ENCODE measurements at places on chromosomes 12 and 14.

DNA sequence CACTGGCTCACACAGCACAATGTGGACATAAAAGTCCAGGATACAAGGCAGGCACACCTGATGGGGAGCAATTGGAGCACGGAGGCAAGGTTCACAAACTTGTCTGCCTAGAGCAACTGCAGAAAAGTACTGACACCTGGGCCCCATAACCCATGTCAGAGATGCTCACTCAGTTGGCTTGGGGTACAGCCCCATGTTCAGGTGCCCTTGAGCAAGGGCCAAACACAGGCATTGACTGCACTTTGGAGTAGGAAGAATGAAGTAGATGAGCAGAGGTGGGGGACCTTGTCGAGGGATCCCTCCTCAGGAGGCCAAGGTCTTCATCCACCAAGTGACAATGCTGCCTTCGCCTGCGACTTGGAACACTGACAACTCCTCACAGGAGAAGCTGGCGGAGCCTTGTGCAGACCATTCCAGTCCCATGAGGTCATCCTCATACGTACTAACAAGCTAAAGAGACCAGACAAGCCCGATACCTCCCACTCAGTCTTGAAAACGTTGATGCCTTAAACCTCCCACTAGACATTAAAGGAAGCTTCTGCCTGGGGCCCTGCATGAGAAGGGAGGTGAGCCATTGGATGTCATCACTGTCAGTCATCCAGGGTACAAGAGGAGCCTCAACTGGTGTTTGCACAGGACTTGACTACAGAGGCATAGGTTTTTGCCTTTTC, 42.5 kb upstream of the C14orf180 start:
- no peaks in the 10 kb centered on the region for H3K36me3 ChIP-seq
- H3K27me3 ChIP-seq: peaks cover 7% of the 10 kb centered on the region
- no peak for DNase-seq
- no peak overlapping the region for H3K27ac ChIP-seq
- no peaks in the 10 kb centered on the region for H3K4me1 ChIP-seq
- no peak overlapping the region for H3K4me3 ChIP-seq

GRCh38 chr12:127192391-127192790, 1074.6 kb upstream of the TMEM132C start:
- H3K27ac ChIP-seq: no peak overlapping the region
- H3K27me3 ChIP-seq: no peaks in the 10 kb centered on the region
- no peaks in the 10 kb centered on the region for H3K36me3 ChIP-seq
- DNase-seq: no peak
- no peak overlapping the region for H3K4me3 ChIP-seq
- no peaks in the 10 kb centered on the region for H3K4me1 ChIP-seq

GRCh38 chr12:53538209-53538689, 31.0 kb upstream of the NPFF start:
- H3K27ac ChIP-seq: no peak overlapping the region
- peaks cover 20% of the 10 kb centered on the region for H3K36me3 ChIP-seq
- H3K27me3 ChIP-seq: no peaks in the 10 kb centered on the region
- DNase-seq: no peak
- no peaks in the 10 kb centered on the region for H3K4me1 ChIP-seq
- no peak overlapping the region for H3K4me3 ChIP-seq

DNA sequence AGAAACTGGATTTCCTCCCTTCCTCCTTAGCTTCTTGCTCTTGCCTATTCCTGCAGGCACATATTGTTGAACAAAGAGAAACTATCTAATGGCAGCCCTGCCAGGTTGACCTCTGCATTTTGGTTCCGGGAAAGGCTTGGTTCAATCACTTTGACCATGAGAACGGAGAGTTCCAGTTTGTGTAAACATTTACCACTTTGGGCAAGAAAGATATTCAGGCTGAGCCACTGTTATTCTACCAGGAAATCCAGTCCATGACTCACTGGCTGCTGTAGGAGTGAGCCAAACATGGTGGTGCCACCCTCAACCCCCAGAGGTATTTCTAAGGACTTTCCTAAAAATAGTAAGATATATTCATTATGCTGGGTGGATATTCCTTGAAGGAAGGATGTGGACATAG, 242.2 kb upstream of the OR4E1 start:
- H3K36me3 ChIP-seq: no peaks in the 10 kb centered on the region
- DNase-seq: no peak
- H3K4me1 ChIP-seq: no peaks in the 10 kb centered on the region

- no peaks in the 10 kb centered on the region for H3K4me1 ChIP-seq
- no peak overlapping the region for H3K4me3 ChIP-seq
- H3K27me3 ChIP-seq: peaks cover 6% of the 10 kb centered on the region
- DNase-seq: peak; percentile 17
- no peaks in the 10 kb centered on the region for H3K36me3 ChIP-seq
Measured at GRCh38 chr12:115916910-115917668, 360.4 kb downstream of the MED13L start.

DNA sequence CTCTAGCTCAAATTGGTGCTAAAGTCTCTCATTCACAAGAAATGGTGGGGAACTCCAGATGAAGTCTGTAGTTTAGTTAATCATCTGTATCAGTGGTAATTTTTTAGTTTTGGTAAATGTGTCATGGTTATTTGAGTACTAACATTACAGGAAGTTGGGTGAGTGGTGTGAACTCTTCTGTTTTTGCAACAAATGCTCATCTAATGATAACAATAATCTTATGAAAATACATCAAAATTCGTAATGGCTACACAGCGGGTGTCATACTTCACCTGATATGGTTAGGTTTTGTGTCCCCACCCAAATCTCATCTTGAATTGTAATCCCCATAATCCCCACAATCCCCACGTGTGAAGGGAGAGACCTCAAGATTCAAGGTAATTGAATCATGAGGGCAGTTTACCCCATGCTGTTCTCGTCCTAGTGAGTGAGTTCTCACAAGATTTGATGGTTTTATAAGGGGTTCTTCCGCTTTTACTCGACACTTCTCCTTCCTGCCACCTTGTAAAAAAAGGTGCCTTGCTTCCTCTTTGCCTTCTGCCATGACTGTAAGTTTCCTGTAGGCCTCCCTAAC, 209.3 kb upstream of the FOXN3 start:
- H3K27ac ChIP-seq: no peak overlapping the region
- H3K36me3 ChIP-seq: no peaks in the 10 kb centered on the region
- DNase-seq: no peak
- no peaks in the 10 kb centered on the region for H3K27me3 ChIP-seq

DNA sequence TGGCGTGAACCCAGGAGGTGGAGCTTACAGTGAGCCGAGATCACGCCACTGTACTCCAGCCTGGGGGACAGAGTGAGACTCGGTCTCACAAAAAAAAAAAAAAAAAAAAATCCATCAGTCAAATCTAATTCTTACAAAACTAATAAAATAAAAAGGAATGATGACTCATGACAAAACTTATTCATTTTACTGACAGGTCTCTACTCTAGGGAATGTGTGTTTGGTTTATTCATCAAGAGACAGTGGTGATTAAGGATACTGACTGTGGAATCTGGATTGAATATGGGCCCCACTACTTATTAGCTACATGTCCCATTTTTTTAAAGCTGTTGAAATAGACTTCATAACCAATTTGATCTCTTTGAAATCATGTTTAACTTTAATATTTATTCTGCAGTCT, 29.3 kb upstream of the GAS2L3 start:
- H3K4me3 ChIP-seq: no peak overlapping the region
- no peak overlapping the region for H3K27ac ChIP-seq
- H3K36me3 ChIP-seq: no peaks in the 10 kb centered on the region
- H3K4me1 ChIP-seq: no peaks in the 10 kb centered on the region

DNA sequence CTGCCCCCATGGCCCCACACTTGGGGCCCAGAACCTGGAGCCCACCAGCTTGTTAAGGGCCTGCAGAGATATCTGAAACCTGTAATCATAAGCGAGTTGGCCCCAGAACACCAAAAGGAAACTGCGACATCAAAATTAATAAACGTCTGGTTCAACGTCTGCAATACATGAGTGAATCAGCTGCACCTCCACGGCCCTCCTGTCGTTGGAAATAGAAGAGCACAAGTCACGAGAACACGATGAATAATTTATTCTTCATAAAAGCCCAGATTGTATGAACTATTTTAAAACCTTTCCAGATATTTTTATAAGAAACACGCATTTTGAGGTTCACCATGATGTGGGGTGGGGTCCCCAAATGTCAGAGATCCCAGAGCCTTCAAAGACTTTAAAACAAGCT, 9.7 kb upstream of the CMKLR1 start:
- H3K4me1 ChIP-seq: no peaks in the 10 kb centered on the region
- no peaks in the 10 kb centered on the region for H3K27me3 ChIP-seq
- no peaks in the 10 kb centered on the region for H3K36me3 ChIP-seq
- no peak overlapping the region for H3K4me3 ChIP-seq
- no peak for DNase-seq

- H3K36me3 ChIP-seq: no peaks in the 10 kb centered on the region
- no peaks in the 10 kb centered on the region for H3K4me1 ChIP-seq
- no peaks in the 10 kb centered on the region for H3K27me3 ChIP-seq
Measured at GRCh38 chr12:101876861-101877805, at the start of gene DRAM1. Gene DRAM1 (plus strand): TSS chr12:101877580. CDS start chr12:101877790, 210 bp downstream.

- H3K27ac ChIP-seq: no peak overlapping the region
- no peaks in the 10 kb centered on the region for H3K36me3 ChIP-seq
- H3K4me1 ChIP-seq: no peaks in the 10 kb centered on the region
- no peaks in the 10 kb centered on the region for H3K27me3 ChIP-seq
- H3K4me3 ChIP-seq: no peak overlapping the region
- no peak for DNase-seq
Measured at GRCh38 chr12:14545144-14546124, 22.2 kb downstream of the PLBD1 start.

GRCh38 chr12:106321139-106321850, 18.8 kb downstream of the TCP11L2 start:
- no peaks in the 10 kb centered on the region for H3K27me3 ChIP-seq
- H3K4me1 ChIP-seq: no peaks in the 10 kb centered on the region
- no peak overlapping the region for H3K4me3 ChIP-seq

- no peak overlapping the region for H3K4me3 ChIP-seq
- H3K27ac ChIP-seq: peak overlapping the region; percentile 46
- H3K36me3 ChIP-seq: no peaks in the 10 kb centered on the region
Measured at GRCh38 chr14:55518391-55518790, 61.6 kb upstream of the KTN1 start.

DNA sequence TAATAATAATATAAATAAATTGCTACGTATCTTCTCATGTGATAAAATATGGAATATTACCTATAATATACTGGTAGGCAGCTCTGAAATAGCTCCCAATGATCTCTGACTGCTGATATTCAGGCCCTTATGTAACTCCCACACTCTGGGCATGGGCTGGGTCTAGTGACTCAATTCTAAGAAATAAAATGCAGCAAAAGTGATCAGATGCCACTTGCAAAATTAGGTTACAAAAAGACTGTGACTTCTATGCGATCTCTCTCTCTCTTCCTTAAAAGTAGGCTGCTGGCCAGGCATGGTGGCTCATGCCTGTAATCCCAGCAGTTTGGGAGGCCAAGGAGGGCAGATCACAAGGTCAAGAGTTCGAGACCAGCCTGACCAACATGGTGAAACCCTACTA, 10.3 kb upstream of the CACNB3 start:
- H3K4me1 ChIP-seq: peaks cover 6% of the 10 kb centered on the region
- no peak overlapping the region for H3K27ac ChIP-seq
- no peak overlapping the region for H3K4me3 ChIP-seq
- no peak for DNase-seq

DNA sequence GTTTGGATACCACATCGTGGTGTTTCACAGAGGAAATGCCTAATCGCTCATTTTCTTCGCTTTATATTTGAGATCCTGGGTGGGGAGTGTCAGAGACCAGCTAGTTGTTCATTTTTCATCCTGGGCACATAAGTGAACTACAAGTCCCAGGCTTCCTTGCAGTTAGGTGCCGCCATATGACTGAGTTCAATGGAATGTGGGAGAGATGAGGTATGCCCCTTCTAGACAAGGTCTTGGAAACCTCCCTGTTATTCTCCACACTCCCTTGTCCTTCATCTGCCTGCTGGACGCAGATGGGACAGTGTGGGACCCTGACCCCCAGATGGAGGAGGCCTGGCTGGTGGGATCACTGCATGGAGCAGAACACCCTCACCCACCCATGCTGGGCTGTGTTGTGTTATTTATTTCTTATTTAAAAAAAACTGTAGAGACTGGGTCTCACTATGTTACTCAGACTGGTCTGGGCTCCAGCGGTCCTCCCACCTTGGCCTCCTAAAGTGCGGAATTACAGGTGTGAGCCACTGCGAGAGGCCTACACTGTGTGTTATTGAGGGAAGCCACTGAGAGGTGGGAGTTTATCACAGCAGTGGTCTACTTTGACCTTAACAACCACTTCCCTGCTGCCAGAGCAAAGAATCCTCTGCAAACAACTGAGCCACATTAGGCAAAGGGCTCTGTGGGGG, 42.9 kb upstream of the VRK1 start:
- no peak for DNase-seq
- H3K36me3 ChIP-seq: no peaks in the 10 kb centered on the region

DNA sequence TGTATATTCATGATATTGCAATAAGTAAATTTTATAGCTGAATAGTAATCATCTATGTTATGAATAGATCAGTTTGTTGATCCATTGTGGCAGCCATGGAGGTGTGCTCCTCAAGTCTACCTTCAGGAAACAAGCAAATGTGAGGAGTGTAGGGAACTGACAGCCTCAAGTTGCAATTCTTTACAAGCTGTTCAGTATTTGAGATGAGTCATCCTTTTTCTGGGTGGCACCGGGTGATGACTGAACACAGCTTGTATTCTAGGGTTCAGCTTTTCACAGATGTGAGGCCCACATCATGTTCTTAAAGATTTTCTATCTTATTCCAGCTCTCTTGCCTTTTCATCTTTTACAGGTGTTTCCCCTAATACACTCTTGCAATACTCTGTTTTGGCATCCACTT, 452.4 kb downstream of the KCNH5 start:
- no peaks in the 10 kb centered on the region for H3K4me1 ChIP-seq
- no peak for DNase-seq
- H3K27me3 ChIP-seq: no peaks in the 10 kb centered on the region
- no peak overlapping the region for H3K4me3 ChIP-seq
- H3K27ac ChIP-seq: no peak overlapping the region
- H3K36me3 ChIP-seq: no peaks in the 10 kb centered on the region

GRCh38 chr14:41606532-41607303, at the start of gene LRFN5:
Gene LRFN5 (plus strand): TSS chr14:41606876.
- H3K27me3 ChIP-seq: no peaks in the 10 kb centered on the region
- peak within 1 kb of the TSS; percentile 95 for H3K27ac ChIP-seq
- H3K4me1 ChIP-seq: peaks cover 9% of the 10 kb centered on the region
- DNase-seq: no peak
- no peaks in the 10 kb centered on the region for H3K36me3 ChIP-seq
- peak within 1 kb of the TSS; percentile 84 for H3K4me3 ChIP-seq

- no peak overlapping the region for H3K4me3 ChIP-seq
- DNase-seq: no peak
- no peaks in the 10 kb centered on the region for H3K27me3 ChIP-seq
- no peak overlapping the region for H3K27ac ChIP-seq
- H3K4me1 ChIP-seq: peaks cover 8% of the 10 kb centered on the region
Measured at GRCh38 chr14:100303925-100304324, 2.3 kb downstream of the SLC25A29 start.

GRCh38 chr12:40762072-40762471, 69.8 kb downstream of the CNTN1 start:
- no peaks in the 10 kb centered on the region for H3K27me3 ChIP-seq
- no peak overlapping the region for H3K4me3 ChIP-seq
- no peak for DNase-seq
- H3K27ac ChIP-seq: no peak overlapping the region
- no peaks in the 10 kb centered on the region for H3K36me3 ChIP-seq
- no peaks in the 10 kb centered on the region for H3K4me1 ChIP-seq
